A673 (cell line): ENCODE measurements at places on chromosomes 5 and 9. TPM values are rescaled to one million over a fixed set of nuclear protein-coding genes. Genes with fewer than 3 reads are reported as not detected.

- peaks cover 5% of the 10 kb centered on the region for H3K4me1 ChIP-seq
- no peak overlapping the region for H3K27ac ChIP-seq
- no peaks in the 10 kb centered on the region for H3K36me3 ChIP-seq
- H3K4me3 ChIP-seq, result no peak overlapping the region
- peaks cover 13% of the 10 kb centered on the region for H3K27me3 ChIP-seq
- no peak for DNase-seq
Observed at GRCh38 chr9:113823421-113823820, 52.7 kb upstream of the ZNF618 start.

The DNAJC21 gene
- 48.7 and 55.0 TPM in 2 replicates for total RNA-seq

- DNase-seq, result peak; percentile 75
- no peak overlapping the region for H3K27ac ChIP-seq
- no peaks in the 10 kb centered on the region for H3K27me3 ChIP-seq
- H3K4me3 ChIP-seq, result no peak overlapping the region
Observed at GRCh38 chr9:130034570-130034969, 8.4 kb downstream of the FNBP1 start.

The AJM1 gene
- total RNA-seq, result 1.8 and 2.0 TPM in 2 replicates

The ECSCR gene
- total RNA-seq, result 1.1 and 1.6 TPM in 2 replicates

The LCN9 gene
- total RNA-seq, result not detected in 2 replicates

GRCh38 chr5:59759600-59760351 is 133.8 kb downstream of the PDE4D start:
- no peak overlapping the region for H3K27ac ChIP-seq
- no peak overlapping the region for H3K4me3 ChIP-seq
- no peak for DNase-seq
- H3K4me1 ChIP-seq, result no peaks in the 10 kb centered on the region
- peaks cover 5% of the 10 kb centered on the region for H3K27me3 ChIP-seq
- no peaks in the 10 kb centered on the region for H3K36me3 ChIP-seq

- H3K27me3 ChIP-seq, result no peaks in the 10 kb centered on the region
- no peaks in the 10 kb centered on the region for H3K4me1 ChIP-seq
- no peak overlapping the region for H3K4me3 ChIP-seq
- H3K27ac ChIP-seq, result no peak overlapping the region
Observed at GRCh38 chr9:27088981-27089380, 20.0 kb upstream of the TEK start.

The PPP6C gene
- total RNA-seq, result 50.8 and 51.7 TPM in 2 replicates

The TNC gene
- total RNA-seq, result 202 and 206 TPM in 2 replicates

The PTGS1 gene
- total RNA-seq, result not detected in 2 replicates

- H3K27ac ChIP-seq, result peak overlapping the region; percentile 53
- H3K27me3 ChIP-seq, result no peaks in the 10 kb centered on the region
- H3K4me3 ChIP-seq, result no peak overlapping the region
- H3K4me1 ChIP-seq, result peaks cover 44% of the 10 kb centered on the region
Observed at GRCh38 chr9:87642330-87643106, 83.4 kb upstream of the CTSL start.

- no peaks in the 10 kb centered on the region for H3K4me1 ChIP-seq
- H3K36me3 ChIP-seq, result no peaks in the 10 kb centered on the region
- H3K27me3 ChIP-seq, result peaks cover 25% of the 10 kb centered on the region
- DNase-seq, result peak; percentile 77
Observed at GRCh38 chr9:35954942-35955546, 2.9 kb downstream of the OR2S2 start.

- no peaks in the 10 kb centered on the region for H3K27me3 ChIP-seq
- no peaks in the 10 kb centered on the region for H3K4me1 ChIP-seq
- DNase-seq, result no peak
- H3K4me3 ChIP-seq, result no peak overlapping the region
- H3K27ac ChIP-seq, result no peak overlapping the region
Observed at GRCh38 chr5:160694896-160695295, 157.1 kb downstream of the ATP10B start.

DNA sequence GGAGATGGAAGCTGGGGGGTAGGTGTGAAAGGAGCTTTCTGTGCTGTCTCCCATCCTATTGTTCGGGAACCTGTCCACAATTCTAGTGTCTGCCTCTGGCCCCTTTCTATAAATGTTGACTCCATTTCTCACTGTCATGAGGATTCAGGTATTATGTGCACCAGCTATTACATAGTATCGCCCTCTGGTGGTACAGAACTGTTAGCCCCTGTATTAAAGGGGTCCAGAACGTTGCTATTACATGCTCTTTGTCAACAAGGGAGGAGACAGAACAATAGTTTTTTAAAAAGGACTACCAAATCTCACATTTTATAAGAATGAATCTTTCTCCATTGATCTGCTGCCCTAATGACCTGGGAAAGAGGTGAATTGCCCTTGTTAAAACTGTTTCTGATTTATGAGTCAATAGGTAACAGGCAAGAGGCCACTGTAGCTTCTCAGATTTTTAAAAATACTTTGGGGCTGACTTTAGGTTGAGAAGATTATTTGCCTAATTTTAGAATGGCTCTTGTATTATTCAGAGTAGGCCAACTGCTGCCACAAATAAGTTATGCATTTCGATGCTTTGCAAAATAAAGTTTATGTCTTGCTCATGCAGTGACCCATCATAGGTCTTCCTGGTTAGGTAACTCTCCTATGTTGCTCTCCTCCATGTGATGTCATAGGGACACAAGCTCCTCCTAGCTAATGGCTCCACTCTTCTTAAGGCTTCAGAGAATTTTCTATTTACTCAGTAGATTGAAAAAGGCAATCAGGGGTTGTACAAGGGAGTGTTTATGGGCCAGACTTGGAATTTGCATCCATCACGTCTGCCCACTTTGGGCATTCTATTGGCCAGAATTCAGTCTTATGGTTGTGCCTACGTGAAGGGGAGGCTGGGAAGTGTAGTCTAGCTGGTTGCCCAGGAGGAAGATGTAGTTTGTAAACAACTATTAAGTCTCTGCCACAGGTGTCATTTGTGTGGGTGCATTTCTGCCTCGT is 20.8 kb downstream of the DCANP1 start:
- DNase-seq, result peak; percentile 62
- no peak overlapping the region for H3K4me3 ChIP-seq
- H3K4me1 ChIP-seq, result no peaks in the 10 kb centered on the region
- H3K36me3 ChIP-seq, result no peaks in the 10 kb centered on the region
- H3K27ac ChIP-seq, result no peak overlapping the region

The LOX gene
- 2.8 and 3.6 TPM in 2 replicates for total RNA-seq

- no peak overlapping the region for H3K27ac ChIP-seq
- no peaks in the 10 kb centered on the region for H3K27me3 ChIP-seq
- no peak for DNase-seq
- H3K36me3 ChIP-seq, result no peaks in the 10 kb centered on the region
Observed at GRCh38 chr9:89986190-89986589, 381.4 kb downstream of the GADD45G start.

The ZNF883 gene
- 3.9 and 4.0 TPM in 2 replicates for total RNA-seq

The ELL2 gene
- 7.5 and 12.0 TPM in 2 replicates for total RNA-seq

DNA sequence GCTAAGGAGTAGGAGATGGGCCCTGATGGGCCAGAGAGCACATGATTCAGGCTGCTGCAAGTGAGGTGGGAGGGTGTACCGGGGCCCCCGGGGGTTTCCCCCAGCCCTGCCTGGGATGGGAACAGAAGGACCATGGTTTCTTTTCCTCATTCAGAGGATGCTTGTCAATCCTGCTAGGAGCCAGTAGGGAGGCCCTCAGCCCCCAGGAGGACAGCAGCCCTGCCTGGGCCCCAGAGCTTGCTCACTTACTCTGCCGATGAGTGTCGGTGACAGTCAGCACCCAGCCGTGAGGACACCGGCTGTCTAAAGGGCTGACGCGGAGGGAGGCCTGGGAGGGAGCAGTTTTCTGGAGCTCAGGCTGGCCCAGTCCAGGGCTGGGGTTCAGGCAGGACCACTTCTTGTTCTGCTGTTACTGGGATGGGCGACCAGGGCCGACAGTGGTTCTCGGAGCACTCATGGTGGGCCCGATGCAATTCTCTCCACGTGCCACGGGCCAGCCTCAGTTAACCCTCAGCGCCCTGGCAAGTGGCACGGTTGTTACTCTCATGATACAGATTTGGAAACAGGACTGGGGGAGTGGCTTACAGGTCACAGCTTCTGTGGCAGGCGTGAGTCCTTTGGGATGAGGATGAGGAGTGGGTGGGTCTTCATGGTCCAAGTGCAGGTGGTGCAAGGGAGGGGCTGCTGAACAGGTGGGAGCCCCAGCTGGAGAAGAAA is 1.8 kb downstream of the ARRDC1 start:
- peak overlapping the region; percentile 78 for H3K4me3 ChIP-seq
- no peaks in the 10 kb centered on the region for H3K36me3 ChIP-seq
- DNase-seq, result no peak
- no peaks in the 10 kb centered on the region for H3K27me3 ChIP-seq
